ENCODE measurements at places on chromosomes 5 and 9.

DNA sequence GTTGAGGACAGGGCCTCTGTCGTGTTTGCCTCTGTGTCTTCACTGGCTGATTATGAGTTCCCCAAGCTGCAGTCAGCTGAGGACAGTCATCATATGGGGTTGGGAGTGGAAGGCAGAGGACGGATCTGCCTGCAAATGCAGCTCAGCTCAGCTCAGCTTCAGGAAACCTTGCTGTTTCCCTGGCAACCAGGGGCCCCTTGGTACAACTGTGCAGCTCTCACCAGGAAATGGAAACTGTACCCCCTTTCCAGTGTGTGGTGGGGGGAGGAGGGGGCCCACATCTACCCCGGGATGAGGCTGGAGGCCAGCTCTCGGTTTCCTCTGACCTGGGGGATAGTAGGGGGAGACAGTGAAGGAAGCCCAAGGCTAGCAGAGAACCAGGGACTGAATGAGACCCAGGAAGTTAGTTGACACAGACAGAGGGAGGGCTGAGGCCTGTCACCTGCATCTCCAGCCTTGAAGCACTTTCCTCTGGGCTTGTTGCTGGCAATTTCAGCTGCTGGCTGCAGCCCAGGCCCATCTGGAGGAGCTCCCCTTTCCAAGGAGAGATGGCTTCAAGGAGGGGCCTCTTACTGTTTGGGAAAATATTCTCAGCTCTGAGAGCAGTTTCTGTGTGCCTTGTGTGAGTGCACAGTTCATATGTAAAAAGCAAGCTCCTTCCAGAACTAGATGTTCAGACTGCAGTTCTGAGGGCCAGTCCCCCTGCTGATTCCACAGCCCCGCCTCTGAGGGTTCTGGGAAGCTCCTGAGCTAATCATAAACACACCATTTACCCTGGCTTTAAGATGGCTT is 6.9 kb downstream of the ANXA6 start:
- H3K4me3 ChIP-seq: peak overlapping the region; percentile 53
- no peaks in the 10 kb centered on the region for H3K27me3 ChIP-seq
- peaks cover 89% of the 10 kb centered on the region for H3K4me1 ChIP-seq
- H3K36me3 ChIP-seq: peaks cover 74% of the 10 kb centered on the region

GRCh38 chr5:119022017-119022745 is 33.8 kb upstream of the DTWD2 start:
- DNase-seq: no peak
- peaks cover 3% of the 10 kb centered on the region for H3K4me1 ChIP-seq
- no peaks in the 10 kb centered on the region for H3K27me3 ChIP-seq

DNA sequence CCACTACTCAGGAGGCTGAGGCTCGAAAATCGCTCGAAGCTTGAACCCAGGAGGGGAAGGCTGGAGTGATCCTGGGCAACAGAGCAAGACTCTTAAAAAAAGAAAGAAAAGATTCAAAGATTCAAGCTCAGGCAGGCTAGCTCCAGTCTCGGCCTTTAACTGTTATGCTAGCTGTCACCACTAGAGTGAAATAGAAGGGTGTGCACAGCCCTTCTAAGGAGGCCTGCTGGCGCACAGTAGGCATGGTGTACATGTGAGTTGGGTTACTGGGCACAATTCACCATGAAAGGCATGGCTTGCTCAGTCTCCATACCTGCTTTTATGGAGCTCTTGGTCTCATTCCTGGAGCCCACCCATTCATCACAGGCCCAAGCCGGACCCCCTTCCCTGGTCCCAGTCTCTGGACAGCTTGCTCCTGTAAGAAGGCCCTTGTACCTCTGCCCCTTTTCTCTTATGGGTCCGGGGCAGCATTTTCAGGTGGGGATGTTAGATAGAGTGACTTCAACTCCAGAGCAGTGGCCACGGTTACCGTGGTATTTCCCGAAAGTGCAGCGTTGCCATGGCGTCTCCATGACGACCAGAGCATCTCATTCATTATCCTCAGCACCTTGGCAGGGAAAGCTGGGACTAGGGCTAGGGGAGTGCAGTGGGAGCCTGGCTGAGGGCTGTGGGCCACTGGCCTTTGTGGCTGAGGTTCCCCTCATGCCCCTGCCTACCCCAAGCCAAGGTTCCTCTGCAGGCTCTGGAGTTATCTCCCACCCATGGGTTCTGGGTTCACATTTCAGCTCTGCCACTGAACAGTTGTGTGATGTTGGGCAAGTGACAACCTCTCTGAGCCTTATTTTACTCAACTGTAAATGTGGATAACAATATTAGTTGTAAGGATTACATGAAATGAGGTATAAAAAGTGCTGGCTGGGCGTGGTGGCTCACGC is 5.7 kb downstream of the NDST1 start:
- H3K4me1 ChIP-seq: no peaks in the 10 kb centered on the region
- H3K27ac ChIP-seq: no peak overlapping the region
- no peaks in the 10 kb centered on the region for H3K36me3 ChIP-seq
- no peak overlapping the region for H3K4me3 ChIP-seq

GRCh38 chr5:69414885-69415583 is at the start of gene MARVELD2:
TSS of gene MARVELD2 (plus strand) at chr5:69415116. CDS start at chr5:69419386, 4,270 bp downstream.
- H3K36me3 ChIP-seq: peaks cover 11% of the 10 kb centered on the region
- peak; percentile 19 for DNase-seq
- H3K4me3 ChIP-seq: peak within 1 kb of the TSS; percentile 62

GRCh38 chr9:94700445-94700844 is 26.1 kb upstream of the AOPEP start:
- peaks cover 25% of the 10 kb centered on the region for H3K27me3 ChIP-seq
- no peaks in the 10 kb centered on the region for H3K4me1 ChIP-seq
- DNase-seq: no peak
- no peak overlapping the region for H3K27ac ChIP-seq
- H3K4me3 ChIP-seq: no peak overlapping the region
- no peaks in the 10 kb centered on the region for H3K36me3 ChIP-seq

DNA sequence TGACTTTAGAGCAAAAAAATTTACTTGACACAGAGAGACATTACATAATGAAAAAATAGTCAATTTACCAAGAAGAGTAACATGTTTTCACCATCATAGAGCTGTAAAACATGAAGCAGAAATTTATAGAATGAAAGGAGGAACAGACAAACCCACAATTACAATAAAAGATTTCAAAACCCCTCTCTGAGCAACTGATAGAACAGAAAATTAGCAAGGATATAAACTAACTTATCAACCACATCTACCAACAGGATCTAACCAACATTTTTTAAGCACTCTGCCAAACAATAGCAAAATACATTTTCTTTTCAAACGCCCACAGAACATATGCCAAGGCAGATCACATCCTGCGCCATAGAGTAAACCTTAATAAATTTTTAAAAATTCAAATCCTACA is 17.9 kb downstream of the SLCO4C1 start:
- H3K4me3 ChIP-seq: no peak overlapping the region
- peaks cover 3% of the 10 kb centered on the region for H3K4me1 ChIP-seq
- peaks cover 4% of the 10 kb centered on the region for H3K27me3 ChIP-seq
- H3K36me3 ChIP-seq: no peaks in the 10 kb centered on the region
- no peak for DNase-seq

- H3K36me3 ChIP-seq: peaks cover 51% of the 10 kb centered on the region
- H3K4me3 ChIP-seq: no peak overlapping the region
- H3K27me3 ChIP-seq: no peaks in the 10 kb centered on the region
- peaks cover 2% of the 10 kb centered on the region for H3K4me1 ChIP-seq
- no peak overlapping the region for H3K27ac ChIP-seq
Measured at GRCh38 chr9:33939924-33940874, 108.5 kb downstream of the UBAP2 start.
